ENCODE measurements at places on chromosomes 12 and 14.

GRCh38 chr12:27462151-27462694 lies 15.7 kb downstream of the SMCO2 start:
- peak; percentile 8 for DNase-seq

GRCh38 chr12:132185705-132186104 lies 41.4 kb downstream of the NOC4L start:
- no peak for DNase-seq

GRCh38 chr12:12428961-12429657 lies 72.2 kb downstream of the BORCS5 start:
- no peak for DNase-seq

GRCh38 chr14:74579447-74580274 lies 32.4 kb downstream of the LTBP2 start:
- peak; percentile 24 for DNase-seq

- no peak for DNase-seq
Observed at GRCh38 chr12:103814436-103814835, 26.6 kb downstream of the NT5DC3 start.

- no peak for DNase-seq
Observed at GRCh38 chr12:124938108-124938507, 23.7 kb upstream of the UBC start.

DNA sequence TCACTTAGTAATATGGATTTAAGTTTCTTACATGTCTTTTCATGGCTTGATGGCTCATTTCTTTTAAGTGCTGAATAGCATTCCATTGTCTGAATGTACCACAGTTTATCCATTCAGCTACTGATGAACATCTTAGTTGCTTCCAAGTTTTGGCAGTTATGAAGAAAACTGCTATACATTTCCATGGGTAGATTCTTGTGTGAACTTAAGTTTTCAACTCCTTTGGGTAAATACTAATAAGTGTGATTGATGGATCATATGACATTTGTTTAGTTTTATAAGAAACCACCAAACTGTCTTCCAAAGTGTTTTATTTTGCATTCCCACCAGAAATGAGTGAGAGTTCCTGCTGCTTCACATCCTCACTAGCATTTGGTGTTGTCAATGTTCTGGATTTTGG lies 119.2 kb downstream of the NAV3 start:
- no peak for DNase-seq

Data from stimulated activated CD4-positive, alpha-beta T cell treated with anti-CD3 and anti-CD28 coated beads, Interleukin-12 subunit alpha, Interleukin-12 subunit beta, amount 100 ng/mL, for 48 hours (primary cell).